ENCODE measurements at places on chromosomes 5 and 9.

- no peak for DNase-seq
These were observed 14.3 kb downstream of the LHX3 start for GRCh38 chr9:136190656-136191055.

DNA sequence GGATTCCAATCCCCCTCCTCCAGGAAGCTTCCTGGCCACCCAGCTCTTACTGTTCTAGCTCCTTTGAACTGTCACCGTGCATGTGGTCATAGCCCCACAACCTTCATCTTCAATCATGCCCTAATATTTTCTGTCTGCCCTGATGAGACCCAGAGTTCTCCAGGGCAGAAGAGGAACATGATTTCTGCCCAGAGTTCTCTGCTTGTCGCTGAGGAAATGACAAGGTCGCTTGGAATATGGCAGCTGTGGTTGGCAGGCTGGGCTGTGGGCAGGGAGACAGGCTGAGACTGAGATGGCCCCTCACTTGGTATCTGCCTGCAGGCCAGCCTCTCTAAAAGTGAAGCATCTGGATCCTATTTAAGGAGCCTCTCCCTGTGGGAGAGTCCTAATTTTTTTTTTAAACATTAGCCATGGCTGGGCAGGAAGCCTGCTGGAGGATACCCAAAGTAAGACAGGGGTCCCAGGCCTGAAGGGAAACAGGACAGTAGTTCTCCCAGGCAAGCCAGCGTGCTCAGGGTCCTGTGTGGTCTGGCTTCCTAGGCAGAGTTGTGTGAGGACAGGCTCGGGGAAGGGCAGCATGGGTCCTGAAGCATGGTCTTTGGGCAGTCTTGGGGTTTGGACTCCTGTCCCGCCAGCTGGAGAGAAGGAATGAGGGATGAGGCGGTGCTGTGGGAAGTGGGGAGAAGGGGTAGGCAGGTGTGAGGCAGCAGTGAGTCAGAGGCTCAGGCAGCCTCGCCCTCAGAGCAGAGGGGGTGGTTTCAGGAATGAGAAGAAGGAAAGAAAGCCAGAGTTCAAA is 242.1 kb downstream of the FSTL4 start:
- DNase-seq, result no peak

DNA sequence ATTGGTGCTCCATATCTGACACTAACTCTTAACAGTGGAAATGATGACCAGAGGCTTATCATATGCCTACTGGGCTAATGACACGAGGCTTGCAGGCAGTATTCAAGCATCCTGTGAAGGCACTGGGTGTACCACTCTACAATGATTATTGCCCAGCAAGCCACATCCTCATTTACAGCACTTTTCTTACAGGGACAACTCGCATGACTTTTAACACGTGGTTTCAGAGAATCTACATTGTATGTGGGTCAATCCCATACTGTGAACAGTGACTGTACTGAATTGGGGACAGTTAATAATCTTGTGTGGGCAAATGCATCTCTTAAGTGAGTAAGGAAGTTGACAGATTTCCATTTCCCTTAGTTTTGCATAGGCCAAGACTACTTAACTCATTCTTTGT is 260.0 kb downstream of the TRPM3 start:
- no peak for DNase-seq

- no peak for DNase-seq
These were observed 500.6 kb downstream of the EBF1 start for GRCh38 chr5:158599157-158599556.

- no peak for DNase-seq
These were observed 145.6 kb upstream of the TNC start for GRCh38 chr9:115263371-115264075.

DNA sequence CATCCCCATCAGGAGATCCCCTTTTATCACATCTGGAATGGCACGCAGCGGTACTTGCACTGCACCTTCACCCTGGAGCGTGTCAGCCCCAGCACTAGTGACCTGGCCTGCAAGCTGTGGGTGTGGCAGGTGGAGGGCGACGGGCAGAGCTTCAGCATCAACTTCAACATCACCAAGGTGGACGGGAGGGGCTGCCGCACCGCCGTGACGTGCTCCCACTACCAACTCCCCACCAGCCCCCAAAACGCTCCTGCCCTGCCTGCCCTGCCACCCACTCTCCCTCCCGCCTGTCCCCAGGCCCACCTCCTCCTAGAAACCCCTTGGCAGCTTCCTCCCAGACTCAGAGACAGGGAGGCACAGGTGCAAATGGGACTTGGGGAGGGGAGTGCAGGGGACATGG is 20.7 kb downstream of the HK3 start:
- no peak for DNase-seq

DNA sequence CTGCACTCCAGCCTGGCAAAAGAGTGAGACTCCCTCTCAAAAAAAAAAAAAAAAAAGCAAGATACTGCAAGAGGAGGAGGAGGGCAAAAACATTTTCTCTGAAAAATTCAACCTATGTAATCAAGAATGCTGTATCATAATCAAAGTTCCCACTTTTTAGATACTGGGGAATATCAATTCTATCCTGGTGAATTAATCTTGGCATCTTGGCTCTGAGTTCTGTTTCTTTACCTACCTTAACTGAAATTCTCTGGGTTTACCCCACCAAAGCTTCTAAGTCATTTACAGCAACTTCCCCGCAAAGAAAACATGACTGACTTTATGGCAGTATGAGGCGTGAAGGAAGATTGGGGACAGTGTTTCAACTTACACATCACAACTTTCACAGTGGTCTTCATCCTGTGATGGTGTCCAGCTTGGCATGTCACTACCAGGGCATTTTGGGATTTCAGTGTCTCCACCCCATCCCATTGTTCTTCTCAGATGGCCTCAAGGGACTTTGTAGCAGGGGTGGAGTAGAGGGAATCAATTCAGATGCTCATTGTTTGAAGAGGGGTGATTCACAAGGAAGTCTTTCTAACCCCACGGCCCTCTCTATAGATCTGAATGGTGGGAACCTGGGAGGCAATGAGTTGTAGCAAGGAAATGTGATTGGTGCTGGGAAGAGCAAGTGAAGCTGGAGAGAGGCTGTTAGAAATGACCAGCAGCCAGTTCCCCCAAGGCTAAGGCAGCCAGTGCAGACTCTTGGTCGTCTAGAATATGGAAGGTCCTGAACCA is 130.5 kb downstream of the SCAMP1 start:
- no peak for DNase-seq
